ENCODE measurements at places on chromosomes 13 and 19. TPM values are rescaled to one million over a fixed set of nuclear protein-coding genes. Genes with fewer than 3 reads are reported as not detected.

DNA sequence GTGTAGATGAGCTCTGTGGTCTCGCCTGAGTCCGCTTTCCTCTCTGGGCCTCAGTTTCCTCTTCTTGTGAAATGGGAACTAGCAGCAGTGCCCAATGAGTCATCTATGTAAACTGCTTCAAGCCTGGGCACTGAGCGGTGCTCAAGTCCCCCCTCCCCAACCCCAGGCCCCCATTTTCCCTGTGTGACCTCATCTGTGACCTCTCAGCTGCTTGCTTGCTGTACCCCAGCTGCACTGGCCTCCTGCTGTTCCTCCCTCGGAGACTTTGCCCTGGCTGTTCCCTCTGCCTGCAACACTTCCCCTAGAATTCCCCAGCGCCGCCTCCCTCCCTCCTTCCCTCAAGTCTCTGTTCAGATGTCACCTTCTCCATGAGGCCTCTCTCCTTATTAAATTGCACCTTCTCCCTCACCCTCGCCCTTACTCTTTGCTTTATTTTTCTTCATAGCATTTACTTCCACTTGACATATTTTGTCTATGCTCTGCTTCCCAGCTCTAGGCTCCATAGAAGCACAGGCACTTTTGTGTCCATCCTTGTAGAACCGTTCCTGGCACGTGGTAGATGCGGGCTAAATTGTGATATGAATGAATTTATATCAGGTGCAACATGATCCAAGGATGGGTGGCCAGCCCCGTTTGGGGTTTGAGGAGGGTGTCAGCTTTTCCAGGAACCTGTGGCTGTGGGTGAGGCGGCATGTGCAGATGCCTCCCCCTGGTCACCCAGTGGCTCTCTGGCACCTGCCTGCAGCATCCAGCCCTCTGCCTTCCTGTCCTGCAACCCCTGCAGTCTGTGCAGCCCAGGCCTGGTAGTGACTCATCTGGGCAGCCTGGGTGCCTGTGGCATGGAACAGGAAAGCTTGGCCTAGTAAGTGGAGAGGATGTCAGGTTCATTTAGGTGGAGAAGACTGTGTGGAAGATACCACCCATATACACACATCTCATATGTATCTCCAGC, 26.3 kb downstream of the SIPA1L3 start:
- DNase-seq: no peak

The GPR4 gene
- 0.42 TPM for total RNA-seq

The PLEKHA4 gene
- 27.4 TPM for total RNA-seq

The TNFRSF19 gene
- 3.2 TPM for total RNA-seq
